Mucosa of gallbladder (tissue), 1 donor: ENCODE measurements at places on chromosomes 13 and 19. TPM values are rescaled to one million over a fixed set of nuclear protein-coding genes. Genes with fewer than 3 reads are reported as not detected.

DNA sequence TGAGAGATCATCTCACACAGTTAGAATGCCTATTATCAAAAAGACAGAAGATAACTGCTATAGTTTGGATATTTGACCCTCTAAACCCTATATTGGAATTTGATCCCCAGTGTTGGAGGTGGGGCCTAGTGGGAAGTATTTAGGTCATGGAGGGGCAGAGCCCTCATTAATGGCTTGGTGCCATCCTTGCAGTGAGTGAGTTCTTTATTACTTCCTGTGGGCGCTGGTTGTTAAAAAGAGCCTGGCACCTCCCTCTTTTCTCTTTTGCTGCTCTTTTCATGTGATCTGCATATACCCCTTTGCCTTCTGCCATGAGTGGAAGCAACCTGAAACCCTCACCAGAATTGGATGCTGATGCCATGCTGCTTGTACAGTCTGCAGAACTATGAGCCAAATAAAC is 66.8 kb downstream of the TDRD3 start:
- DNase-seq, result no peak

- no peak for DNase-seq
Measured at GRCh38 chr13:51825681-51826254, 19.2 kb downstream of the TMEM272 start.

DNA sequence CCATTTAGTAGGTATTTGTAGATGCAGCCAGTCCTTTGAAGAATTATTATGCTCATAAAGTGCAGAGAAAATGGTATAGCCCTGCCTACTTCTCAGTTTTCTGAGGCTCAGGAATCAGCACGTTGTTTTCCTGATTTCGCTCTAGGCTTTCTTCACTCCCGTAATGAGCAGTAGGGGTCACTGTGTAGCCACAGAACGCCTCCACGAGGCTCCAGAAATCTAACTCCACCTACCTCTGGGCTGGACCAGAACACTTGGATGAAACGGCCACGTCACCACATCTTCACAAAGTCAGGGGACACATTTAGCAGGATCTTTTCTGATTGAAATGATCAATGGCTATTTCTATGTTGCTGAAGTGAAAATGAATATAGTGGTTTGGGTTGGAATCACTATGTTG is 49.8 kb upstream of the GTF3A start:
- DNase-seq, result peak; percentile 82

Gene PTGIR
- 1.7 TPM for total RNA-seq

Gene LYPD5
- total RNA-seq, result 1.6 TPM
